ENCODE measurements at places on chromosomes 16 and 17.

- DNase-seq: no peak
Observed at GRCh38 chr17:48295362-48296288, 134.4 kb downstream of the SKAP1 start.

- DNase-seq: no peak
Observed at GRCh38 chr16:50679266-50679665, 1.8 kb downstream of the SNX20 start.

GRCh38 chr16:89061590-89062380 is 31.9 kb upstream of the ACSF3 start:
- no peak for DNase-seq

- DNase-seq: no peak
Observed at GRCh38 chr16:56800355-56800754, 64.7 kb upstream of the SLC12A3 start.

DNA sequence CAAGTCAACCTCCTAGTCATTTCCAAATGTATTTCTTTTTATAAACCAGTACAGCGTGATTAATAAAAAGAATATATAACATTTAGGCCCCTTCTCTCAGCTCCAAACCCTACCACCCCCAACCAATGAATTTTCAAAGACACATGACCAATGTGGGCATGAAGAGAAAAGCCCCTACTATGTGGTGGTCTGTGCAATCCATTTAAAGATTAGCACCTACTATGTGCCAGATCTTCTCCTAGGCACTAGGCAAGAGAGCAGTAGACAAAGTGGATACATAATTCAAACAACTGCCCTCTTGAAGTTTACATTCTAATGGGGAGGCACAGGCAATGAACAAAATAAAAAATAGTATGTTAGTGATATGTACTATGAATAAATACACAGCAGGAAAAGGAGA is 19.4 kb downstream of the AXIN2 start:
- DNase-seq: no peak

DNA sequence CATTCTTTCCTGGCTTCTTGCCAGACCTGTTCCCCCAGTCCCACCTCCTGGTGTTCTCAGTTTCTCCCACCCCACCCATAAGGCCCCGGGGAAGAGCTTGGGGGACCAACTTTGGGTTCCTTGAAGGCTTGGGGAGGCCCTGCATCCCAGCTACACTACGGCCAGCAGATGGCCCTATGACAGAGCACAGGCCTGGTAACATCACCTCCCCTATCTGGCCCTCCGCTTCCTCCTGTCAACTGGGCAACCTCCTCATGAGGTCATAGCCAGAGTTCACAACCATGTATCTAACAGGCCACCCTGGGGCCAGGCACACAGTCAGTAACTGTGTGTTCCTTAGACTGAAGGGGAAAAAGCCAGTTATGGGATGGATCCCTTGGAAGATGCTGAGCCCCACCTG is 31.4 kb downstream of the MYO15A start:
- no peak for DNase-seq

DNA sequence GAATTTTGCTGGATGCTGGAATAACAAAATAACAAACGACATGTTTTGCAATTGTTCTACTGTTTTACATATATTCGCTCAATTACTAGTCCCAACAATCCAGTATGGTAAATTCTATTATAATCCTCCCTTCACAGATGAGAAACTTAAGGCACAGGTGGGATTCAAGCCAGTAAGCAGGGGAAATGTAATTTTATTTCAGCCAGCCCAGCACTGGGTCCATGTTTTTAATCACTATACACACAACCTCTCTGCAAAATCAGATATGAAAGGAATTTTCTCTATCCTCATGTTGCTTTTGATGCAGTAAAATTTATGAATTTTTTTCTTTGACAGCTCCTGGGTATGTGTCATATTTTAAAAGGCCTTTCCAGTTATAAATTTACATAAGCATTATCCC is 4.4 kb downstream of the KRTAP4-5 start:
- no peak for DNase-seq

DNA sequence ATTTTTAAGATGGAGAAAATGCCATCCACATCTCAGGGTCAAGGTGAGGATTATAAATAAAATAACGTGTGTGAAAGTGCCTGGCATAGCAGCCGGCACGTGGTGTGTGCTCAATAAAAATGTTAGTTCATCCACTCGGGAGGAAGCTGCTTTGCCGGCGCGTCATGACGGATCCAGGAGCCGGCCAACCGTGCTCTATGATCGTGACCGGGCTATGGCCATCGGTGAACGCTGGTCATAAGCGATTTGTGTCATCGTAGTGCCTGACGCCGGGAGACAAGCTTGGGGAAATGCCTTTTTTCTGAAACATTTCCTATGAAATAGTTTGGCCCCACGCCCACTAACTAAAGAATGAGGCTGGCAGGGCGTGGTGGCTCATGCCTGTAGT is 74.0 kb downstream of the CMC2 start:
- DNase-seq: no peak

DNA sequence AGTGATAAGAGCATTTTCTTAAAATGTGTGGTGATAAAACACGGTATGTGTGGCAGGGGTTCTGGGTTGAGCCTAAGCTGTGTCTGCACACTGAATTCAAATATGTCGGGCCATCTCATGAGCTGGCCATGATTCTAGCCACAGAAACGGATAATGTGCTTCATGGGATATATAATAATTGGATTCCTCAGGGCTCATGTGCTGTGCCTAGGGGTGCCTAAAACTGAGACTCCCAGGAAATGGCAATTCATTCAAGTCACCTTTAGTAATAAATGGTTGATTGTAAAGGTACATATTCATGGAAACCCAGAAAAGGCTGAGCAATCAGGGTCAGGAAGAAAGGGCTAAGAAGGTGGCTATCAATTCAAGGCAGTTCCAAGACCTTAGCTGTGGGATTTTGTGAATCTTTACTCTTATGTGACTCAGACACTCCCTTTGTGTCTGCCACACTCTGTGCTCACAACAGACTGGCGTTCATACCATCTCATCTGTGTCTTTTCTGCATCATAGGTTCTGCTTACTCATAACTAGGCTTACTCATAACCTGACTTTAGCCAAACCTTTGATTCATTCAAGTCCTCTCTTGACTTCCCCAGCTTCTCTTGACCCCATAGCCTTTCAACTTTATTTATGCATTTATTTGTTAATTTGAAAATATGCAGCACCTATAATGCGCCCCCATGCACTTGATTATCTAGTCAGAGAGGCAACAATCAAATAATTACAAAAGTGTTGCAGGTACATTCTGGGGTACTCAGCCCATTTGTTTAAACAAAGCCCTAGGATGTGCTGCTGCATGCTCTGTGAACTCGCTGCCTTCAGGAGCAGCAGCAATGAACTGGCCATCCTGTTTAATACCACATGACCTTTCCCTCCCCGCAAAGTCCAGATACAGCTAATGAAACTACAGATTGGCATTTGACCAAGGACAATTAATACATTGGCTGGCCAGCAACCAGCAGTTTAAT is 28.4 kb upstream of the MED13 start:
- DNase-seq: no peak
